ENCODE measurements at places on chromosomes 6 and 20.

- no peak for DNase-seq
Measured at GRCh38 chr6:109743739-109744138, 52.6 kb downstream of the FIG4 start.

GRCh38 chr6:57254055-57254717, 32.1 kb upstream of the RAB23 start:
- DNase-seq: no peak

DNA sequence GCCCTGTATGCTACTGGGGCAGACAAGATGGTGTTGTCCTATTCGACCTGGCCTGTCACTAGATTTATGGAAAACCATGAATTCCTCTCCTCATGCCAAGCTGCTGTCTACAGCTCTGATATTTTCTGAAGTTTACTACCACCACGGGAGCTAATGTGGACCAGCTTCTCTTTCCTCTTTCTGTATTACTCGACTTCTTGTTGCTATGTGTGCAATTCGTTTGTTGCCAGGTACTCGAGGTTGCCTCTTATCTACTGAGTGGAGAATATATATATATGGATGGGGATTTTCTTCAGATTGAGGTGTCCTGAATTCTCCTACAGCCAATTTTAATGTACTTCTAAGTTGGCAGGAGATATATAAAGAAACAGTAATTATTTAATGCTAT, 34.7 kb downstream of the MAN1A1 start:
- DNase-seq: no peak

DNA sequence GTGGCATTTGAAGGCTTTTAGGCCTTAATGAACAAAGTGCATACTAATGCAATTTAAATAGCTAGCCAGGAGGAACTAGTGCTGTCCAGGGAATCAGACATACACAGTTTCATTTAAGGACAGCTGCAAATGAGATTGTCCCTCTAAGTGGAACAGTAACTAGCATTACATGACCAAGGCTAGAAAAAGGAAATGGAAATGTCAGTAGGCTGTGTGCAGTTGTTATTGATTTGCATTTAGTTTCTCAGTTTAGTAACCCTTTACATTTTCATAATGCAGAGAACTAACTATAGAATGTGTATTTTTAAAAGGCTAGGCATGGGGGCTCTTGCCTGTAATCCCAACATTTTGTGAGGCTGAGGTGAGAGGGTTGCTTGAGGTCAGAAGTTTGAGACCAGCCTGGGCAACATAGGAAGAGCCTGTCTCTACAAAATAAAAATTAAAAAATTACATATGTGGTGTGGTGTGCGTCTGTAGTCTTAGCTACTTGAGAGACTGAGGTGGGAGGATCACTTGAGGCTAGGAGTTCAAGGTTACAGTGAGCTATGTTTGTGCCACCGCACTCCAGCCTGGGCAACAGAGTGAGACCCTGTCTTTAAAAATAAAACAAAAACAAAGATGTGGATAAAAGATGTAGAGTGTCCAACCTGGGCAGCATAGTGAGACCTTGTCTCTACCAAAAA, 468.0 kb downstream of the UTRN start:
- DNase-seq: no peak

DNA sequence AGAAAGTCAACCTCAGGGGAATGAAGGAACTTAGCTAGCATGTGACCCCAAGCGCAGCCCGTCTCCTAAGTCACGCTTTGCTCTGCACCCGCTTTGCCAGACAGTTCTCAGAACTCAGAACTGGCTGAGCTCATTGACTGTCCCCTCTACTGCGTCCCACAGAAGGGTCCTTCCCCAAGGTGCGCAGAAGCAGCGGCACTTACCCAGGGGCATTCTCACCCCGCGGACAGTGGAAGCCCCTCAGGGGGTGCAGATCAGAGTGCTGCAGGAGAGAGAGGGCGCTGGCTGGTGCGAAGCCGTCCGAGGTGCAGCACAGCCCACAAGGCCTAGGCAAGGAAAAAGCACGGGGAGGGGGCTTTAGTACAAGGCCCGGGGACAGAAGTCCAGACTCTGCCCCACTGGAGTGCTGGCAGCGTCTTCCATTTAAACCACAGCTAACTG, 807 bp downstream of the SNHG17 start:
- DNase-seq: peak; percentile 65

GRCh38 chr6:168137024-168137423, 58.0 kb upstream of the FRMD1 start:
- DNase-seq: no peak

- DNase-seq: no peak
Measured at GRCh38 chr20:5024103-5024502, 22.8 kb upstream of the SLC23A2 start.

- no peak for DNase-seq
Measured at GRCh38 chr20:22688485-22688884, 104.1 kb upstream of the FOXA2 start.

DNA sequence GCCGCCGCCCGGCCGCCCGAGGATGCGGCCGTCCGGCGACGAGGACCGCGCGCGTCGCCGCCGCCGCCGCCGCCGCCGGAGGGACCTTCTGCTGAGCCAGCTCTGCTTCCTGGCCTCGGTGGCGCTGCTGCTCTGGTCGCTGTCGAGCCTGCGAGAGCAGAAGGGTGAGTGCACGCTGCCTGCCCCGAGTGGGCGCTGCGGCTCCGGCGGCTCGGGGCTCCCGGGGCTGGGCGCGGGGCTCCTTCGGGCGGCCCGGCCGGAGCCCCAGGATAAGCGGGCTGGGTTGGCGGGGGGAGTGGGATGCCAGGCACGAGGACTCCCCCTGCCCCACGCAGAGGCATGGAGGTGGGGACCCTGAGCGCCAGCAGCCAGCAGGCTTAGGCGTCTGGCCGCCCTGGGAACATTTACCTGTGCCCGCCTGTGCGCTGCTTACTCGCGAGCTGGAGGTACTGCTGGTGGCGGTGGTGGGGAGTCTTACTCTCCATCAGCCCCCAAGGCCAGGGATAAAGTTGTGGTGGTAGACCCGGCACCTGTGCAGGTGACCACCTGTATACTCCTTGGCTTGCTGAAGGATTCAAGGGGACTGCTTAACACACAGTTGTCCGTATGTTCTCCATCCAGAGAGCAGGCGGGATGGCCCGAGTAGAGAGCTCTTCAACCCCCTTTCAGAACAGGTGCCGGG, 520 bp downstream of the SLC24A3 start:
- no peak for DNase-seq

DNA sequence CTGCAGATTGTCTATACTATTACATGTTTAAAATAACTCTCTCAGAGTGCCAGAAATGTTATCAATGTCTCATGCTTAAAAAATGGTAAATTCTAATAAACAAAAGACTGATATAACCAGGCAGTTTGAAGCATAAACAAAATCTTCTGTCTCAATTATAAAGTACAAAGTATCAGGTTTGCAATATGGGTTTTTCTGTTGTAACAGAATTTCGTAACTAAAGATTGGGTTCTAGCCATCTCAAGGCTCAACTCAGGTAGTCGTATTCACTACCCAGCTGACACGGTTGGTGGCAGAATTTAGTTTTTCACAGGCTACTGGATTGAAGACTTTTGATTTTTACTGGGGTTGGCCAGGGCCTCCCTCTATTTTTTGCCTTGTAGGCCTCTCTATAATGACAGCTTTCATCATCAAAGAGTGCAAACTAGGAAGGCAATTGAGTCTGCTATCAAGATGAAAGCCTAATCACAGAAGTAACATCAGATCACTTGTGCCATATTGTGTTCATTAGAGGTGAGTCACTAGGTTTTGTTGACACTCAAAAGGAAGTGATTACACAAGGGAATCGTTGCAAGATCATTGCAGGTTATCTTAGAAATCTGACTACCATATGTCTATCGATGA, 3.6 kb downstream of the CYP39A1 start:
- peak; percentile 66 for DNase-seq

GRCh38 chr6:30682143-30683117, 4.0 kb downstream of the PPP1R18 start:
- DNase-seq: peak; percentile 73

DNA sequence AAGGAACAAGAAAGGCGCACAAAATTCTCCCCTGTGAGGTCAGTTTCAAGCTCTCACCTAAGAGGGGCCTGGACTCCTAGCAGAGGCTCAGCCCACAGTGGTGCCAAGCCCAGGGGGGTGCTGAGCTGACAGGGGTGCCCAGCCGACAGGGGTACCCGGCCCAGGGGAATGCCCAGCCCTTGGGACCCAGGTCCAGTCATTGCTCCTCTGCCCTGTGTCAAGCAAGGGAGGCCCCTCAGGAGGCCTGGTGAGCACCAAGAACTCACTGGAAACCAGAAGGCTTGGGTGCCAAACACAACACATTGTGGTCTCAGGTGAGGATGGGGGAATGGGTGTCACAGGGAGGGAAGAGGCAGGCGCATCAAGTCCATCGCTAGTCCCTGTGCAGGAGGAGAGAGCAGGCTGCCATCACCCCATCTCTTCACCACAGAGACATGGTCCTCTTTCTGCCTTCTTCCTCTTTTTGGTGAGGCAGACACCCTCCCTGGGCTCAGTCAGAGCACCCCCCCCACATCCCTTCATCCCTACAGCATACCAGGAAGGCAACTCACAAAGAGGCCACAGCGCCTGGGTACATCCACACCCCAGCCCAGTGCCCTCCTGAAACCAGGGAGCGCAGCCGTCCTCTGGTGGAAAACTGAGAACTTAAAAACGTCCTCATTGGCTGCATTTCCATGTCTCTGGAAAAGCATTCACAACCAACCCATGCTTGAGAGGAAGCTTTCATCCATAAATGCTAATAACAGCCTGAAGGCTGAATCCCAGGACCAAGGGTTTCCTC, 111.3 kb downstream of the BANF2 start:
- no peak for DNase-seq

DNA sequence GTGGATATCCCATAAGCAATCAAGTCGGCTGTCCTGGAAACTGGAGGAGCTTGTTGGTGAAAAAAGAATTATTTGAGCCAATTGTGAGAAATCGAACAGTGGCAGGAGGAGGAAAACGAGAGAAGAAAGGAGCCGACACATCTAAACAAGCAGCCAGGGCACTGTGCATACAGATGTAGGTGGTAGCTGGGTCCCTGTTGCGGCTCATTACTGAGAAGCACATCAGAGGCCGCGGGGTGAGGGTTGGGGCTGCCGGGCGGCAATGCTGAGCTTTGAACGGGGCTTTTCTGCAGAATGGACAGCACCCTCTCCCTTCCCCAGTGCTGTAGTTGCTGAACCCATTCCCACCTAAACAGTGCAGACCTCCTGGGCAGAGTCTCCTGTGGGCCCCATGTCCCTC, 4.1 kb upstream of the LEMD2 start:
- DNase-seq: no peak

DNA sequence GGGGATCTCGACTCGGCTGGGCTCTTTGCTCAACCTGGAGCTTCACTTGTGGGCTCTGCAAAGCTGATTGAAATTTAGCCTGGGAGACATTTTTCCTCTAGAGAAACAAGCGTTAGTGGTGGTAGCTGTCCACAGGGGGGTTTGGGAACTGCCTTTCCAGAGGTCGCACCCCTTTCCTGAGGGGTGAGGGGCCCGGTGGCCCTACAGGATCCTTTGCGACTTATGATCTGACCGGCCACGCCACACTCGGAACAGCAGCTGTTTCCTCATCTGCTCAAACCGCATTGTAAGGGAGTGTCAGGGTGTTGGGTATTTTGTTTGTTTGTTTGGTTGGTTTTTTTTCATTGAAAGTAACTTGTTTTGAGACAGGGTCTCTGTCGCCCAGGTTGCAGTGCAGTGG, 21.0 kb downstream of the PNLDC1 start:
- DNase-seq: no peak

DNA sequence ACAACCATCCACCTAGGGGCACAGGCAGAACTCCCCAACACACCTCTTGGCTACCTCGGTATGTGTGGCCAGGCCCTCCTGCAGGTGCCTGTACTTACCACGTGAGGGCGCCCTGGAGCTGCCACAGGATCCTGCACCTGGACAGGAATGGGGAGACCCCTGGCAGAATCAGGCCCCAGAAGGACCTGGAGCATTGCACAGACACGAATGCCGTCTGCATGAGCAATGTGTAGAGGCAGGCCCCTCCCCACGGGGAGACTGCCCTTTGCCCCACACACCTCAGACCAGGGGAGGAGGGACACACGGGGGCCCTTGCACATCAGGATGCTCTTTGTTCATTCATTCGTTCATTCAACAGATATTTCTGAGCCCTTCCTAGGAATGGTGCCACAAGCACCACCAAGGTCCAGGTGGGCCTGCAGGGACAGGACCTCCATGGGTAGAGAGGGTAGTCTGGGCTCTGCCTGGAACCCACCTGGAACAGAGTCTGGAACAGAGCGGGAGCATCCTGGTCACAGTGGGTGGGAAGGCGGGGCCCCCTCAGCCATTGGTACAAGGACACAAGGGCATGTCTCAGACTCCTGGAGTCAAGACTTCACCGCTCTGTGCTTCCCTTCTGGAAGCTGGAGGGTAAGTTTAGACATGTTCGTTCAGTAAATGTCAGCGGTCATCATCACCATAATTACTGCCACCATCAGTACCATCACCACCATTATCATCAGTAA, 32.3 kb downstream of the YTHDF1 start:
- peak; percentile 66 for DNase-seq

DNA sequence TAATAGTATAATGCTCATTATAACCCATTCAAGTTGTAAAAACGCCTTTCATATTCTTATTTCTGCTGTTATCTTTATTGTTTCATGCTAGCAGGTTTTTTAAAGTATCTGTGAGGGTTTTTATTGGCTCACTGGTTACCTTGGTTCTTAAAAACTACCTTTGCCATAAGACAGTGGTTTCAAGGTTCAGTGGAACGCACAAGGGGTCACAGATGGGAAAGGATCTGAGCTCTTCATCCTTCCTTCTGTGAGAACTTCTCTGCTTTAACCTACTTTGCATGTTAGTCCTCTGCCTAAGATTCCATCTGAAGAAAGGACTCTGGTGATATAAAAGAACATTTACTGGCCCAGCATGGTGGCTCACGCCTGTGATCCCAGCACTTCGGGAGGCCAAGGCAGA, 492.6 kb downstream of the CD83 start:
- DNase-seq: no peak

- no peak for DNase-seq
Measured at GRCh38 chr6:64538722-64539121, 903.1 kb downstream of the PHF3 start.

DNA sequence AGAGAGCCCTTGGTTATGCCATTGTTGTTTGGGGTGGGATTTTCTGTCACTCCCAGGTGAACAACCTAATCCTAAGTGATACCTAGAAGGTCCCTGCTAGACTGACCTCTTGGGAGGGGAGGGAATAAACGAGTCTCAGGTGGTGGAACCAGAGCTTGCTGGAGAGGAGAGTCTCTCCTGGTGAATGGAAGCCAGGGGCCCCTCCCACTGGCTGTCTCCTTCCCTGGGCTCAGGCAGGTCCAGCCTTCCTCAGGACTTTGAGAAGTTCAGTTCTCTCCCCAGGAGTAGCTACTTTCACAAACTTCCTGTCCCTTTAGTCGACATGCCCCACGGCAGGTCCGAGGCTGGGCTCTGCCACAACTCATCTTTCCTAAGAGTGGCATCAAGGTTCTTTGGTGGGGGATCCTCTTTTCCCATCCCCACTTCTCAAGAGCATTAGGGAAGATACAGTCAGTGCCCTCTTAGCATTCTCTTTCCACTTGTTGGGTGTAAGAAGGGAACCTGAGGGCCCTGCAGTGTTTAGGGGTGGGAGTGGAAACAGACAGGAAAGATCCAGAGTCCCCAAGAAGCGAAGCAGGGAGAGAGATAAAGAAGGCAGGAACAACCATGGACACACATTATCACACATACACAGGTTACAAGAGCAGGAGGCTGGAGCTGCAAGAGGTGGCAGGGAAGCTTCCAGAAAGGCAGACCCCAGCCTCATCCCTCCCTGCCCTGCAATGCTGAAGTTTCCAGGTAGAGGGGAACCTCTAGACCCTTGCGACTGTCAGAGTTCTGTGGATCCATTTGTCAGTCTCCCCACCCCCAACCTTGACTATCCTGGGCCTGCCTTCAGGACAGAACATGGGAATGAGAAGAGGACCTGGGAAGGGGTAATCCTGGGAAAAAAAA, 900 bp upstream of the GLP1R start:
- no peak for DNase-seq

- no peak for DNase-seq
Measured at GRCh38 chr6:169393753-169394152, 140.1 kb upstream of the THBS2 start.

Data from HT-29 (cell line).